ENCODE measurements at places on chromosomes 2 and 18.

DNA sequence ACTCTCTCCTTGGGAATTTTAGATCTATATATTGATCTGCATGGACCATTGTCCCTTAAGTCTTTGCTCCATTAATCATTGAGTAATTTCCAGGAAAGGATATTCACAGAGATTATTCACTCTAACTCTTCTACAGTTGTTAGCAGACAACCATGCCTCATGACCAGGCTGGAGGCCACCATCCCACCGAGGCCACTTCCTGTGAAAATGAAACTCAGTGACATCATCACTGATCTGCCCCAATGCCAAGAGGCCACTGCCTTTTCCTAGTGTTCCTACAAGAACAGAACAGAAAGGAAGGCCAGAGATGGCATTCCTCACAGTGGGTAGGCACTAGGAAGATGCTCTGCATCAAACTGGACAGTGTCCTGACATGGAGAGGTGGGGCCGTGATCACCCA, 161.3 kb downstream of the DTNA start:
- DNase-seq: no peak

- no peak for DNase-seq
These were observed 34.5 kb downstream of the GLI2 start for GRCh38 chr2:120770176-120770575.

- DNase-seq: no peak
These were observed 128.3 kb downstream of the ACOXL start for GRCh38 chr2:110860630-110861029.

- DNase-seq: no peak
These were observed 1616.8 kb upstream of the PIK3C3 start for GRCh38 chr18:40338284-40338683.

DNA sequence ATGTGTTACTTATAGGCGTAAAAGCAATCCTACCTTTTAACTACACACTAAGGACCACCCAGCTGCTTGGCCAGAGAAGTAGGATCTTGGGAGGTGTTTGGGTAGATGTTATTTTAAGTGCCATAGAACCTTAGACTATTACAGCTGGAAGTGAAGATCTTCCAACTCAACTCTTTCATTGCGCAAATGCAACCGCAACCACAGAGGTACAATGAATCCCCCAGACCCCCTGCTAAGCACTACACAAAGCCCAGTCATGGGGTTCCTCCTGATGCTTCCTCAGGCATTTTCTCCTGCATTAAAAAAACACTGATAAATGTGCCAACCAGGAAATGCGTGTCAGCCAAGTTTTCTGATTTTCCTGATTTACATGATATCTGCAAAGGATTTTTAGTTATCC, 246.0 kb downstream of the LRRTM1 start:
- DNase-seq: no peak

GRCh38 chr2:126644630-126645191, 11.2 kb upstream of the GYPC start:
- DNase-seq: no peak

DNA sequence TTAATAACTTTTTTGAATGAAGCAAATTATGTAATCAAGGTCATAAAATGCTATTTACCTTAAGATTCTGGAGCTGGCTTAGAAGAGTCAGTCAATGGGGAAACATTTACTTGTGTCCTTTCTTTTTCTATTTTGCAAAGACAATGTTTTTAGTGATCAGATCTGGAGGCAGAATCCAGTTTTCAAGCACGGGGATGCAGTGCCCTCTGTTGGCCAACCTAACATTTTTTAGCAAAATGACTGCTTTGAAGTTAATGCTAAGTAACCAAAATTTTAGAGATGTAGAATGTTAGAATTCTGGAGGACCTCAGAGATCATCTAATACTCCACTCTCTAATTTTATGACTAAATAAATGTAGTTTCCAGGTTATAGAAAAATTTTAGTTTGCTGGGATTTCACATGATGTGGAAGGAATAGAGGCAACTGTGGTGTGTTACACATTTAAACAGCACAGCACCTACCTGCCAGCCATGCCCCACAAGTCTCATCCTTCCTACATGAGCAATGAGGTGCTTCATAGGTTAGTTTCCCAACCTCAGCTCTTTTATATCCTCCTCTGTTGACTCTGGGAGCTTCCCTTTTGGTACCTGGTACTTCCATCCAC, 23.6 kb upstream of the SLC9A4 start:
- DNase-seq: peak; percentile 68

- DNase-seq: no peak
These were observed 39.7 kb upstream of the HDAC4 start for GRCh38 chr2:239440511-239440959.

GRCh38 chr2:64201151-64201550, 56.9 kb upstream of the PELI1 start:
- no peak for DNase-seq

DNA sequence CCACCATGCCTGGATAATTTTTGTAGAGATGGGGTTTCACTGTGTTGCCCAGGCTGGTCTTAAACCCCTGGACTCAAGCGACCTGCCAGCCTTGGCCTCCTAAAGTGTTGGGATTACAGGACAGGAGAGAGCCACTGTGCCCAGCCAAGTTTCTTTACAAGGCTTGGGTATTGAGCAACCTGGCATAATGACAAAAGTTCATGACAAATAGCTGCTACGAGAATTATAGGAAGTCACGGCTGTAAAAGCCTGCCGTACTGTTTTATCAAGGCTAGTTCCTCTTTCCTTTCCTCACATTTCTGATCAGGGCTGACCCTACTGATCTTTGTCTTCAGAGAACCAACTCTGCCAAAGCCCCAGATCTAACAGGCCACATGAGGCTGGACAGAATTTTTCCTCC, 490.4 kb upstream of the SPRED2 start:
- no peak for DNase-seq

- no peak for DNase-seq
These were observed 132.2 kb downstream of the EPHA4 start for GRCh38 chr2:221439761-221440479.

GRCh38 chr2:186572705-186573104, 17.2 kb upstream of the ITGAV start:
- no peak for DNase-seq

- DNase-seq: no peak
These were observed 15.5 kb upstream of the SIX2 start for GRCh38 chr2:45024600-45025291.

GRCh38 chr2:128342550-128342949, 23.9 kb upstream of the HS6ST1 start:
- DNase-seq: no peak

- DNase-seq: no peak
These were observed 207.9 kb downstream of the CMPK2 start for GRCh38 chr2:6657855-6658254.

- DNase-seq: no peak
These were observed 95.0 kb upstream of the LDAH start for GRCh38 chr2:20917719-20918572.

DNA sequence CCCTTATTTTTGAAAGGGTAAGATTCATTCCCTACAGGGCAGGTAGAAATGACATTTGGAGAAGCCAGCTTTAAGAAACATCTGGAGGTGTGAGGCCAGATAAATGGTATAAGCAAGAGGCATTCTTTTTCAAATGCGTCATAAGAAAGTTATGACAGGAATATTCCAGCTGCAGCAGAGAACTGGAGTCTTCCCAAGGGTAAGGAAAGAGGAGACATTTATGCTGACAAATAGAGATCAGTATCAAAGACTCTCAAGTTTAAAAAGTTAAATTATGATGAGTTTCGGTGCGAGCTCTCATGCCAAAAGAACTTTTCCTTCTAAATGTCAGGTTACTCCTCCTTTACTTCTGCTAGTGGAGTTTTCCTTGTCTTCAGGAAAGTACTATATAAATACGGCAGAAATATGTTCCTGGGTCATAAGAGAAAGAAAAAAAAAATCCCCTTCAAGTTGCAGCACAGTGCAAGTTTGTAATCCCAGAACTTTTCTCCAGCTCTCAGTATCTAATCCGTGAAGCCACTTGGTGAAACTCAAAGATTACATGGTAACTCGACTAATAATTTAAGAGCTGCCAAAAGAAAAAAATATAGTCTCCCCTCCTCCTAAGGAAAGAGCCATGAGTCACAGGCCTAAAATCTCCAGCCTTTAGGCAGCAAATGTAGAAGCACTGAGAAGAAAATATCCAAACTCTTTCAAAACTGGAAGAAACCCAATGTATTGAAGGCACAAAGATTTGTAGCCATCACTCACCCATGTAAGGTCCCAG, 428.1 kb downstream of the MEIS1 start:
- no peak for DNase-seq

DNA sequence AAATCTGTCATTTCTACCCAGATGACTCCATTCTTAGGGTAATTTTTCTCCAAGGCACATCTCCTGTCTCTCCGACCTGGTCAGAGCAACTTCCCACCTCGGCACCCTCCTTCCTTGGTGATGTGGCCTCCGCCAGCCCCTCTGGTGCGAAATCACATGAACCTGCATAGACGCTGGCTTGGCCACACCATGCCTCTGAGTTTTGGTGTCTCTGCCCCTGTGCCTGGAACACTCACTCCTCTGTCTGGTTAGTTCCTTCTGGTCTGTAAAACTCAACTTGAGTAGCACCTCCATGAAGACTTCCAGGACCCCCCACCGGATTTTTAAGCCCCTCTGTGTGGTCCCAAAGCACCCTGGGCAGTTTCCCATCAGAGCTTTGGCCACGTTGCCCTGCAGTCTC, 83.2 kb upstream of the OTOS start:
- DNase-seq: no peak

GRCh38 chr2:73897240-73897583, 4.4 kb downstream of the ACTG2 start:
- DNase-seq: no peak

DNA sequence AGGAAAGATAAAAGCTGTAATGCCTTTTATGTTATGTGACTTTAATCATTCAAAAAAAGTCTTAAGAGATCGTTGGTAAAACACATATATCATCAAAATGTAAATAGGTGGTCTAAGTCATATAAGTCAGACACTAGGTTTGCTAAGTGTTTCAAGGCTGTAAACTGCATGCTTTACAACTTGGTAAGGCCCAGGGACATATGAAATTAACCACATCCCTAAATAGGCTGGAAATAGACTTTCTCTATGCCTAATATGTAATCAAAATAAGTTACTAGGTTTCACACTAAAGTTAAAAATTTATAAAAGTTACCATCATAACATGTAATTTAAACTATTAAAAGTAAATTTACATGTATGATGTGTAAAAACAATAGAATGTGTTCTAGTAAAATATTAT, 946.3 kb upstream of the LRATD1 start:
- no peak for DNase-seq

DNA sequence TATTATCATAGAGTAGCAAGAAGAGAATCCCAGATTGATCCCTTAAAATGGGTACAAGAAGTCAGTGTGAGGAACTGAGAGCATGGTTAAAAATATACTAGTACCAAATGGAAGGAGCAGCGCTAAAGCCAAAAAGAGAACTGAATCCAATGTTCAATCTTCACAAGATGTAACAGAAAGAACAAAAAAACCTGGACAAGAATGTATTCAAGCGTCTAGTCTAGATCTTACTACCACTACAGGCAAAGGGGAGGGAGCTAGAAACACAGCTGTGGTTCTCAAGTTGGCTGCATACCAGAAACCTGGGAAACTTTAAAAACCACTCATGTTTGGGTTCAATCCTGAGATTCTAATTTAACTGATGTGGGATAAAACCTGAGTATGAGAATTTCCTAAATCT, 57.5 kb downstream of the PIAS2 start:
- no peak for DNase-seq

DNA sequence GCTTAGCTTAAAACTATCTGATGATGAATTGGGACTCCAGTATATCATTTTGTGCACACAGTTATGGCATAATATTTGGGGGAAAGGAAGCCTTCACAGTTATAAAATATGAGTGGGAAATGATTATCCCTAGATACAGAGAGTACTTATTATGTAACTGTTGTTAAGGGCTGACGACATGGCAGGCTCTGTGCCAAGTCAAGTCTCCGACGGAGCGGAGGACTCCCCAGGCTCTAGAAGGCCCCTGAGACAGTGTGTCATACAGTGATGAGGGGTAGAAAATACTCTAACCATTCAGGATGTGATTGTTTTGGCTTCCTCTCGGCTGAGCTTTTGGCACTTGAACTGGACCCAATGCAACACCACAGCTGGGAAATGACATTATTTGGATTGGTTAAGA, 211.8 kb downstream of the SLC8A1 start:
- DNase-seq: no peak

DNA sequence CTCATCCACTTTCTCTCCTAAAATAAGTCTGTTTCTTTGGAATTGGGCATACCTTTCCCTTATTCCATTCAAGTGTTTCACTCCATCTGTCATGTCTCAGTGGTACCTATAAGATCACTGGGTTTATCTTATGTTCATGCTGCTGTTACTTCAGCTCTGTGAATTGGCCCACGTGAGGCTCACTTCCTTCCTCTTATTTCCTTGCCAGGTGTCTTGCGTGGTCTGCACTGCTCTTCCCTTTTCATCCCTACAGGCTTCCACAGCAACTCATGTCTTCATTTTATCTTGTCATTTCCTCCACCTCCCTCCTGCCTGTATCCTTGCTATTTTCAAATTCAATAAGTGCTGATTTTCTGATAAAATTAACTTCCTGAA, 159.1 kb upstream of the ALPP start:
- DNase-seq: no peak

GRCh38 chr2:207385903-207386302, 143.9 kb upstream of the CREB1 start:
- DNase-seq: no peak

DNA sequence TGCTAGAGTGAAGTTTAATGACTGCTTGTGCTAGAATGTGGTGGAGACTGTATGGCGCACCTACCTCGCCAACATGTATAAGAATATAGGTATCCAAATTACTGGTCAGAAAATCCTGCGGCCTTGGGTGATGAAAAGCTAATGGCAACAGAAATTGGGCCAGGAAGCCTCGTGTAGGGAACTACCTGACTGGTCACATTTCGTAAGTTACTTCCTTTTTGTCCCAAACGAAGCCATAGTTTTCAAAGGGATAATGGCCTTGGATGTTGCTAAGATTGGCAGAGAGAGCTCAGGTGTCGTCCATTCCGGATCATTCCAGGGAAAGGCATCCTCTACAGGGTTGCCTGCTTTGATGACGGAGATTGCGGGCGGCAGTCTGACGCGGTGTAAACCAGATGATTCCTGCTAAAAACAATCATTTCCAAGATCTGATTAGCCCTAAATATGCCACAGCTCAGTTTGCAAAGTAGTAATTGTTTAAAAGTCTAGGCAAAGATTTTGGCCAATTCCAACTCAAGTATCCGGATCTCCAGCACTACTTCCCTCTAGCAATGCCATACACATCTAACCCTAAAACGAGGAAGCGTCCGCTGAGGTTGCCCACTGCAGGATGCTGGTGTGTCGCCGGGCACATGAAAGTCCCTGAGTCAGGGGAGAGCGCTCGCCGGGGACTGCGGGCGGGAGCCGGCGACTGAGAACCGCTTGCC, 708 bp upstream of the MALT1 start:
- DNase-seq: no peak
